ENCODE measurements at places on chromosomes 11 and 22.
A peak's percentile ranks its signal among the peaks of the same experiment; 100 is the strongest.

DNA sequence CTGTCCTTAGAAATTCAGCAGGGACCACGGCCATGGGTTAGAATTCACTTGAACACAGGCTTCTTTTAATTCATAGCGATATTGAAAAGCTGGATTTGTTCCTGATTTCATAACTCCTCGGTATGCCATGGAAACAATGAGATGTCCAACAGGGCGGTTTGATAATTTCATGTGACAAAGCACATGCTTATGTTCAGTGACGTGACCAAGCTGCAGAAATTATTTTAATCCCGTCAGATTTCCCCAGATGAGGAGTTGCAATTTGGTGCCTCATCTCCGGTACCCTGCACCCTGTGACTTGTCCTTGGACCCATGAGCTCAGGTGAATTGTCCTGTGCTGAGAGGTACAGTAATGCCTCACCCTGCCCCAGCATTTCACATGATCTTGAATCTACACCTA, 81.7 kb downstream of the C11orf91 start:
- DNase-seq: no peak

DNA sequence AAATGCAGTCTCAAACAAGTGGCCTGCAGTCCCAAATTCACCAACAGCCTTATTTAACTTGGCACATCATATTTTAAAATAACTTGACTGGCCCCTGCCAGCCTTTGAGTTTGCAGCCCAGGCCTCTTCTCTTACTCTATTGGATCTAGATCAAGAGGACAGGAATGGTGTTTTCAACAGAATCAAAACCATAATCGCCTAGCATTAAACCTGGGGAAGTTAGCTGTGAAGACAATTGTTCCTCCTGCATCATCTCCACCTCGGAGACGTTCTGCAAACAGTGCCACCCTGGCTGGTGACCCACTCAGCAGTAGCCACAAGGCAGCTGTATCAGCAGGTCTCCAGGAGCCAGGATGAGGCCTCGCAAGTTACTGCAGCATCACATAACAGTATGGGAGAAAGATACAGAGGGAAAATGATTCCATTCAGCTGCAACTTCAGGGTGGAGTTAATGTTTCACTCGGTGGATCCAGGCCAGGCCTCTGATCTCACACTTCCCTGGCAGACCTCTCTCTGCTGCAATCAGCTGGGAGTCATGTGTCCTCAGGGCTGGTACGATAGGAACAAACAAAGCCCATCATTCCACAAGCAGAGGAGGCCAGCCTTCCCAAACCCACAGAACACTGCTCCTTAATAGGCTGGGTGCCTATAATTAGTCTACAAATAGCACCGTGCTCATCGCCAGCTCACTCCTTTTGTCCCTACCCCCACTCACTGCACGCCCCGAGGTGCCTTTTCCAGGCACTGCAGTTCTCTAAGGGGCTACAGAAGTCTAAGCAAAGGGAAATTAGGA, 18.6 kb upstream of the SCN2B start:
- DNase-seq: no peak

DNA sequence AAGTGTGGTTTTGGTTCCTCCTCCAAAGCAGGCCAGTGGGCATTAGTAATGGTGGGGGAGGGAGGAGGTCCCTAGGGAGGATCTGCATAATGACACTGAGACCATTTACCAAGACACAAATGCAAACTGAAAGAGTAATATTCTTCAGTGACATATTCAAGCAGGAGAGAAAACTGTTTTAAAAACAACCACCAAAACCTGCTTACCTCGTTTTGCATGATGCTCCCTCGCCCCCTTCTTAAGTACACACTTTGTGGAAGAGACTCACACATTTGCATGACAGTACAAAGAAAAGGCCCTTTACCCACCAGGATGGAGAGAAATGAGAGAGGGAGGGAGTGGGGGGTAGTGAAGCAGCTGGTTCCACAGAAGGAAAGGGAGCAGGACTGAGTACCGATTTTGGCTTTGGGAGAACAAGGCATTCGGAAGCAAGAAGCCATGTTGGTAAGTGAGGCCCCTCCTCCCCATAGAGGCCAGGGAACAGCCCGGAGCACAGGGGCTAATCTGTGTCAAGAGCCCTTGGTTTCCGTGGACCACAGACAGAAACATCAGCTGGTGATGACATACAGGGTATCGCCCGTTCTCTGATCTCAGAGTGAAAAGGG, 13.0 kb upstream of the OPCML start:
- DNase-seq: peak; percentile 22

DNA sequence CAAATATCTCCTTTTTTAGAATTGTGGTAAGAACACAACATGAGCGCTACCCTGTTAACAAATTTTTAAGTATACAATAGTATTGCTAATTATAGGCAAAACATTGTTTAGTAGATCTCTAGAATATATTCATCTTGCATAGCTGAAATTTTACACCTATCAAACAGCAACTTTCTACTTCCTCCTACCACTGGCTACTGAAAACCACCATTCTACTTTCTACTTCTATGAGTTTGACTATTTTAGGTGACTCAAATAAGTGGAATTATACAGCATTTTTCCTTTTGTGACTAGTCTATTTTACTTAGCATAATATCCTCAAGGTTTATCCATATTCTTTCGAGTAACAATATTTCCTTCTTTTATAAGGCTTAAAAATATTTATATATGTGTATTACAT, 128.4 kb downstream of the FAM76B start:
- no peak for DNase-seq

DNA sequence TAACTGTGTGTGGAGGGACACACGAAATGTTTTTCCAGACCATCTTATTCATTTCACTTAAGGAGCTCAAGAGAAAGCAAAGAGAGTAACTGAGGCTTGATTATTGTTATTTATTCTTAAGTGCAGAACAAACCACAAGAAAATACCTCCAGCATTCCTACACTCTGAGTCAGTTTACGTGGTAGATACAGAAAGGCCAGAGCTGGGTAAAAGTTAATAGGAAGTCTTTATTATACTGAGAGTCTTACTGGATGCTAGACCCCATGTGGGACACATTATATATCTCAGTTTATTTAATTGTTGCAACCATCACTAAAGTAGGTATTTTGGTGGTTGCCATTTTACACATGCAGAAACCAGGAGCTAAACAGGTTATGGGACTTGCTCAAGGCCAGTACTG, 261.4 kb upstream of the POU2AF2 start:
- DNase-seq: no peak

Measured in WTC11 (cell line).